ENCODE measurements at places on chromosomes 3 and 15.

DNA sequence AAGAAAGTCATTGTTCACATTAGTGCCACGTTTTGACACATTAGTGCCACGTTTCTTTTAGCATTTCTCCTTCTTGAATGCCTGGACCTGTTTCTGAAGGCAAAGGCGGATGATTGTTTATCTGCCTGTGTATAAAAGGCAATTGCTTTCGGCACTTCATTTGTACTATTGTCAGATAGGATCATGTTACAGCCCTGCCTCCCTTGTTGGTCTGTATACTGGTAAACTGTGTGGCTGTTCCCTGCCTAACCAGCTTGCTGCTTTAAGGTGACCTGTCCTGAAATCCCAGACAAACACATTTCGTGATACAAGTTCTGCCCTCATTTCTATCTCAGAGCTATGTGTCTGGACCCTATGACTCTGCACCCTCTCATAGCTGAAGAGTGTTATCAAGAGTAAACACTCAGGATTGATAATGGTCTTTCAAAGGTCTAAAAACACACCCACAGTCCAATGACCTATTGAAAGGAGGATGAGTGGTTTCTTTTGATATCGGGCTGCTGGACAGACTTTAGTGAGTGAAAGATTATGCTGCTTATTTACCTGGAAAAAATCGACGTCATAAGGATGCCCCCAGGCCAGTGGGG is 276.3 kb upstream of the MCTP2 start:
- DNase-seq = no peak

GRCh38 chr15:71549697-71550096 is 260.7 kb upstream of the NR2E3 start:
- no peak for DNase-seq

DNA sequence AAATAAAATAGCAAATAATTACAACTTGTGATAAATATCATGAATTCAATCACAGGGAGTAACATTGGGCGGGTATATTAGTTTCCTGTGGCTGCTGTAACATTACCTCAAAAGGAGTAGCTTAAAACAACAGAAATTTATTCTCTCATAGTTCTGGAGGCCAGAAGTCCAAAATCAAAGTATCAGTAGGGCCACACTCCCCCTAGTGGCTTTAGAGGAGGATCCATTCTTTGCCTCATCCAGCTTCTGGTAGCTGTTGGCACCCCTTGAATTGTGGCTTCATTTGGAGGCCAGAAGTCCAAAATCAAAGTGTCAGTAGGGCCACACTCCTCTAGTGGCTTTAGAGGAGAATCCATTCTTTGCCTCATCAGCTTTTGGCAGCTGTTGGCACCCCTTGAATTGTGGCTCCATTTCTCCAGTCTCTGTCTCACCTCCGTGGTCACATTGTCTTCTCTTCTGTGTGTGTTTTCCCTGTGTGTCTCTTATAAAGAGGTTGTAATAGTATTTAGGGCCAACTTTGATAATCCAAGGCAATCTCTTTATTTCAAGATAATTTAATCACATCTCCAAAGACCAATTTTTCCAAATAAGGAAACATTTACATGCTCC is 3.1 kb upstream of the CFAP20DC start:
- no peak for DNase-seq

DNA sequence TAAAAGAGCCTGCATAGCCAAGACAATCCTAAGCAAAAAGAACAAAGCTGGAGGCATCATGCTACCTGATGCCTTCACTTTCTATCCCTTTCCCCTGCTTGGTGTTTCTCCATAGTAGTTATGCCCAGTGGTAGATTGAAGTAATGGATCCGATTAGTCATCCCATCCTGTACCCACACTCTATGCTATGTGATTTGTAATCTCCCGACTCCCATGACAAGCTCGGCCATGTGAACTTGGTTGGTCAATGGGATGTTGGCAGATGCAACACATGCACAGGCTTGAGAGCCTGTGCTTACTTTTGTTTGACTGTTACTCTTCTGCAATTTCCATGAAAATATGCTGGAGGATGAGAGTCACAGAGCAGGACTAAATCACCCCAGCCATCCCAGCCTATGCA is 334.9 kb upstream of the DPH6 start:
- no peak for DNase-seq

DNA sequence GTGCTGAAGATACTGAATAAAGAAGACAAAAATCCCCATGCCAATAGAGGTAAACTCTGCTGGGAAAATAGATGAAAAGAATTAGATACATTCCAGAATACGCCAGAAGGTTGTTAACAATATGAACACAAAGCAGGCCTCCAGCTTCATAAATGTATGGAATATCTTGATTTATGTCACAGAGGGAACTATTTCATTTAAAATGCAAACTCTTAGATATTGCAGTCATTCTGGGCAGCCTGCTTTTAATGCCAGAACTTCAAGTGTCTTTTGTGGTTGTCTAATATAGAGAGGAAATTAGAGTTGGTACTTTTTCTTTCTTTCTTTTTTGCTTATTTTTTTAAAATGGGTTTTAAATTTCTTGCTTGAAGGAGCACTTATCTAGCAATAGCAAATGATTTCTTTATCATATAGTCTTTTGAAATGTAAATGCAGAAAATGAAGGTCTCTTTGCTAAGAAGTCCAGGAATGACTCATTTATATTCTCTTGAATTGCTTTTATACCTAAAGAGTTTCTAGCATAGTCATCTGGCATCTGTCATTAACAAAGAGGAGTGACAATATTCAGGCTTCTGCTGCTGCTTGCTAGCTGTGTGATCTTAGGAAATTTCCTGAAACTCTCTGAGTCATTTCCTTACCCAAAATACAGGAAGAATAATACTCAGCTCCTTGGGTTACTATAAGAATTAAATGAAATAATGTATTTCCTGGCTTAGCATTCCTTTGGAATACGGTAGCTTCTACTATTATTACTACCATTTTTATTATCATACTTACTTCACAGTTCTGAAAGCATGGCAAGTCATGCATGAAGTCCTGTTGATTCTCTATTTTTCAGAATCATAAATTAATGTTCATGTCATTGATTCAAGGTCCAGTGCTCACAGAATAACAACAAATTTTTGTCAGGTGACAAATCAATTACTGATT is 527.6 kb downstream of the DIPK2A start:
- DNase-seq = no peak

DNA sequence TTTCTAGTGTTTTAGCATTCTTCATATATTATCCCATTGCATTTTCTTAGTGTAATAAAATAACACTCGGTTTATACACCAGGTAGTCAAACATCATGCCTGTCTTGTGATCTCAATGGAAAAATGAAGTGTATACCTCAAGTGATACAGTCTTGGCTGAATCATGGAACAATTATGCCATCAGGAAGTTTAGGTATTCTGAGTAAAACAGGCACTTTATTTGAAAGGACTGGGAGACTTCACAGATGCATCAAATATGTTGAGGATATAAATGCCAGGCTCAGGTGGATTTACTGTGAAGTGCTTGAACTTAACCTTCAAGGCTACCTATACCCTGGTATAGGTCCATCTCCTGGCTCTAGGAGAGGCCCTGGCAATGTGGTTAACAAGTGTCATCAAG is 8.5 kb downstream of the TGFBR2 start:
- no peak for DNase-seq

DNA sequence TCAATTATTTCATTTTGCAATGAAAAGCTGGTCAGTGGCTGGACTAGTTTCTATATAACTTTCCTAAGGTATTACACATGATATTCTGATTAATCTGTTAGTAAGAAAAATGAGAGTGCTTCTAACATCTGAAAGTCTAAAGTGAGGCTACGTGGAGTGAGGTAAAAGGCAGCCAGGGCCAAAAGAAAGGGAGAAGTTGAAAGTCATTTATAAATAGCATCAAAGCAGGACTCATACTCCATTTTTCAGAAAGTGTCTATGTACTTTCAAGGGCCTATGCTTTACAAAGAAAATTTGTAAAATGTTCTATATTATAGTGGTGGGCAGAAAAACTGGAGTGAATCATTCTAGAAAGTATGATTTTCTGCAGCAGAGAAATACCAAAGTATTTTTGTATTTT is 80.0 kb downstream of the CSNK1G1 start:
- no peak for DNase-seq

- DNase-seq = no peak
Observed at GRCh38 chr3:45205126-45205525, 21.0 kb downstream of the TMEM158 start.

Data from CD4-positive, alpha-beta T cell (primary cell).